ENCODE measurements at places on chromosomes 6 and 20.

GRCh38 chr20:2386516-2387179 lies 5.9 kb downstream of the TGM6 start:
- DNase-seq = peak; percentile 25

DNA sequence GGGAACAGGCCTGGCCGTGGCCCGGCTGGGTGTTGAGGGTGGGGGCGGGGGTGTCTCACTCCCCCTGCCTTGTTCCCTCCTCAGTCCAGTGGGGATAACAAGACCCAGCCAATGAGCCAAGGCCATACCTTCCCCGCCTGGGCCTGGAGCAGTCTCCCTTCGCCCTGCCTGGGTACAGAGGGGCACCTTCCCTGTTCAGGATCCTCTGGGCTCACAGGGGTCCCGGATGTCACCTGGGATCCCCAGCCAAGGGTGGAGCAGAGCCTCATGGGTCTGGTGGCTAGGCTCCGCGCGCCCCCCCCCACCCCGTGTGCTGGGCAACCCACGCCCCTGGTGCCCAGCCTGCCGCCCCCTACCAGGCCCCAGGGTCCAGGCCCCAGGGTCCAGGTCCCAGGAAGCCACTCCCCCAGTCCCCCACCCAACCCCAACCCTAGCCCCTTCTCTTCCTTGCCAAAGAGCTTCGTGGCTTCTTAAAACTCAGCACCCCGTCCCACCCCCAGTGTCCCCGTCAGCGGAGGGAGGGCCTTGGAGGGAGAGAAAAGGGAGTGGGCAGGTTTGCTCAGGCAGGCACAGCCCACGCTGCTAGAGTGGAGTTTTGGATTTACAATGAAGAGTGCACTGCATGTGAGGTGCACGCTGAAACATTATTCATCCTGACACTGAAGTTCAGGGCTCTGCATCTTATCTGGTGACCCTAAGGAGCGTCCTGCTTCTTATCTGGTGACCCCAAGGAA lies 11.8 kb downstream of the HRH3 start:
- no peak for DNase-seq

DNA sequence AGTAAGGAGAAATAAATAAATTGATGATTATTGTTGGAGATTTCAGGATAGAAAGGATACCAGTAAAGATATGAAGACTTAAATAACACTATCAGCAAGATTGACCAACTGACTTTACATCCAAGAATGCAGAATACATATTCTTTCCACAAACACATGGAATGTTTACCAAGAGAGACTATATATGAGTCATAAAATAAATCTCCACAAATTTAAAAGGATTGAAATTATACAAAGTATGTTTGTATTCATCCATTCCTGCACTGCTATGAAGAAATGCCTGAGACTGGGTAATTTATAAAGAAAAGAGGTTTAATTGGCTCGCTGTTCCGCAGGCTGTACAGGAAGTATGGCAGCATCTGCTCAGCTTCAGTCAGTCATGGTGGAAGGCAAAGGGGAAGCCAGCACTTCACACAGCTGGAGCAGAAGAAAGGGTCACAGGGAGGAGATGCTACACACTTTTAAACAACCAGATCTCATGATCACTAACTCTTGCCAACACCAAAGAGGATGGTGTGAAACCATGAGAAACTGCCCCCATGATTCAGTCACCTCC lies 56.7 kb upstream of the TNFRSF21 start:
- DNase-seq = no peak

GRCh38 chr6:44078827-44079671 lies 48.2 kb downstream of the MRPL14 start:
- DNase-seq = peak; percentile 76

GRCh38 chr6:139648430-139649000 lies 274.1 kb upstream of the CITED2 start:
- no peak for DNase-seq

DNA sequence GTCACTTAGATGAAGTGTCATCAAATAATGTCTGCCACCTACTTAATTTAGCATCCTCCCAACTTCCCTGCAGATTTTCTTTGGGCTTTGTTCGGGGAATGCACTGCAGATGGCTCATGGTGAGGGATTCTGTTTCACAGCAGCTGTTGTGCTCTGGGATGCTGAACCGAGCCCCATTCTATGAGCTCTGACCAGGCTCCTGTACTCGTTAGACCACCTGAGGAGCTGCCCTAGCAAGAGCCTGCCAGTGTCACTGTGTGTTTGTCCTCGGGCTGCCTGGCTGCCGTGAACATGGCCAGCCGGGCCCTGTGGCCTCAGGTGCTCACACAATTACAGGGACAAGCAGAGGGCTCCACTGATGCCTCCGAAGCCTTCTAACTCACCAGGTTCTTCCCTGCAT lies 238.8 kb upstream of the ECI2 start:
- DNase-seq = no peak

DNA sequence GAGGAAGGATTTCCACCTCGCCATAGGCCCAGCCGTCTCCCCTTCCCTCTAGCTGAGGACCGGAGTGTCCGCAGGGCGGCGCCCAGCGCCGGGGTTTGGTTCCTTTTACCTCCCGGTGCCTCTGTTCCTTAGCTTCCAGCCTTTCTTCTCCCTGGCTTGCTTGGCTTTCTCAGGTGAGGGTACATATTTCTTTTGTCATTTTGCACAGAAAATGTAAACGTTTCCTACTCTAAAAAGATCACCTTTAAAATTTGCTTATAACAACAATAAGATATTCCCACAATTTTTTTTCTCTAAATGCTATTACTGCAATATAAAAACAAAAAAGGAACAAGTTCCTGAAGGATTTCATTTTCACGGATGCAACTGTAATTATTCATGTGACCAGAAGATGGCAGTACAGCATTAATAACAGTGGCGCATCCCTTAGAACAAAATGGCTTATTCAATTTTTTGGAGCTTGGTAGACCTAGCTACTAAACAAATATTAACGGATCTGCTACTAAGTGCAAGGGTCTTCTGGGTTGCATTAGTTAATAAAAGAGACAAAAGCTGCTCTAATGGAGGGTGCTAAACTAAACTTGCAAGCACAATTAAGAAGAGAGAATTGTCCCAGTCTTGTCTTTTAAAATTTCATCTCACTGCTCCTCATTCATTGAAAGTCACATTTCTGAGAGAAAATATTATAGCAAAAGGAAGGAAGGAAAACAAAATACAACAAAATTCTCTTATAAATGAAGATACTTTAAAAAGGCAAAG lies 172.9 kb downstream of the ADGRG6 start:
- DNase-seq = peak; percentile 76

- DNase-seq = no peak
Measured at GRCh38 chr6:13534536-13534935, 39.9 kb upstream of the SIRT5 start.

GRCh38 chr6:37525460-37526357 lies 26.0 kb upstream of the CCDC167 start:
- DNase-seq = peak; percentile 35

DNA sequence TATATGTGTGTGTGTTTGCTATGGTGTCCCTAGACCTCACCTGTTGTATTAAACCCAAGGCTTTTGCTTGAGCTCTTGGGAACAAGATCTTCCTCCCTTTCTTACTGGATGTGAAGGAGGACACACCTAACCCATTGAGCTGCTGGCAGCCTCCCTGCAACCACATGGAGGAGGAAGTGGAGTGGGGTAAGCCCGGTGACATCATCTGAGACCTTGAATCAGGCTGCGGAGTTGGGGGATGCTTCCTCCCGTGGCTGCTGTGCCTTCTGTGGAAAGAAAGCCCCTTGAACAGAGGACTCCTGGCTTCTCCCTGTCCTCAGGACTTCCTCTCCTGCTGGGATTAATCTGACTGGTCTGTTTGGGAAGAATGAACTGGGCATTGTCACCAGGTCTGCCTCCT lies 3.3 kb downstream of the CST11 start:
- DNase-seq = peak; percentile 10

GRCh38 chr6:39339096-39339867 lies 16.8 kb upstream of the KCNK16 start:
- no peak for DNase-seq

DNA sequence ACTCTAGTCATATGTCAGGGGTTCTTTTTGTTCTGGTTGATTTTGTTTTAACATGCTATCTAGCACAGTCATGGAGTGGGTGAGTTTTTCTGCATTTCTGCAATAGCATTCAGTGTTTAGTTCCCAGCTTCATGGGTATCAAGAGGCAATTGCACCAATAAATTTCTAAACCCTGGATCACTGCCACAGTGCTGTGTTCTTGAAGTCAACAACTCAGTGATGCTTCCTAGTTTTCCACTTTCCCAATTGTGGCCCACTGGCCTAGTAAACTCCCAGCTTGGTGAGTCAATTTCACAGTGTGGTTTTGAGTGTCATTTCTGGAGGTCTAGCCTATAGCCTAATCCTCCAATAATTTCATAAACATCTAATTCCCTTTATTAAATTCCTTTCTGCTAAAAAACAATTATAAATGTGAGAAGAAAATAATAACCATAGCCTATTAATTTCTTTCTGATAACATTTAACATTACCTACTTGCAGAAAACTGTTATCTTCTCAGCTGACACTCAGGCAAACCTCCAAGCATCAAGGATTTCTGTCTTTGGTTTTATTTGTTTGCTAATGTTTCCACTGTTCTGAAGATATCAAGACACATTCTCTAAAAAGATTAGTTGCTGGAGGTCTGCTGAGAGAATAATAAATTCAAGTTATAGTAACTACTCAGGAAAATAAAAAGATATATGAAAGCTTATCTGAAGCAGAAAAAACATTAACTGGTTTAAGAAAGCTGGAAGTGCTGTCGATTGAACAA lies 89.9 kb downstream of the PDE7B start:
- DNase-seq = peak; percentile 89

DNA sequence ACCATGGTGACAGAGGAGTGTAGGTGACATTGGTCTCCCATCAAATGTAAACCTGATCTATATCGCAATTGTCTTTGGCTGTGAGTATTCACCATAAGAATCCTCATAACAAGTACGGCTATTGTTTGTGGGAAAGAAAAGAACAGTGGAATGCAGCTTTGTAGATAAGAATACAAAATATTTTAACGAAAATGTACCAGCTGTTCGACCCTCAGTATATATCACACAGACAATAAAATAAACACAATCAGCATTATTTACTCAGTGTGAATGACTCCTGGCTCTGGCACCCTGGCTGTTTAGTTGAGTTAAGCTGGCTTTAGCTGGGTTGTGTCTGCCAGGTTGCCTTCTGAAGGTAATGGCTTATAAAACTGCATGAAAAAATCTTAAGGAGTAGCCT lies 43.4 kb downstream of the SNRNP48 start:
- peak; percentile 42 for DNase-seq

- no peak for DNase-seq
Measured at GRCh38 chr20:62412194-62413024, 5.3 kb upstream of the CABLES2 start.

DNA sequence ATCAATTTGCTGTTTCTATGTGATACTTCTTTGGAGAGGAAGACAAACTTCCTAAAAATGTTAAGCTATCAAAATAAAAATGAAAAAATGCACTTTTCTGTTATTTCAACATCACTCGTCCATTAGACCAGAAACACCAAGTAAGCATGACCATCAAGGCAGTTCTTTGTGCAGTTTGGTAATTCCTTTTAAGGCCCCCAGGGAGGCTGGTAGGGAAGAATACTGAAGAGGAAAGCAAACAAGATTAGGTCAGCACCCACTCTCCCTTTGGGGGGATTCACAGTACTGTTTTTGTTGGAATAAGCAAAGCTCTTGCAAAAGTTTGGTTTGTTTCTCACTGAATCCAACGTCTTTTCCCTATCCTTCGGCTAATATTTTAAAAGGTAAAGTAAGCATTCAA lies 206.8 kb upstream of the SLC35B3 start:
- no peak for DNase-seq

- DNase-seq = no peak
Measured at GRCh38 chr20:19562426-19562825, 195.6 kb upstream of the RIN2 start.

DNA sequence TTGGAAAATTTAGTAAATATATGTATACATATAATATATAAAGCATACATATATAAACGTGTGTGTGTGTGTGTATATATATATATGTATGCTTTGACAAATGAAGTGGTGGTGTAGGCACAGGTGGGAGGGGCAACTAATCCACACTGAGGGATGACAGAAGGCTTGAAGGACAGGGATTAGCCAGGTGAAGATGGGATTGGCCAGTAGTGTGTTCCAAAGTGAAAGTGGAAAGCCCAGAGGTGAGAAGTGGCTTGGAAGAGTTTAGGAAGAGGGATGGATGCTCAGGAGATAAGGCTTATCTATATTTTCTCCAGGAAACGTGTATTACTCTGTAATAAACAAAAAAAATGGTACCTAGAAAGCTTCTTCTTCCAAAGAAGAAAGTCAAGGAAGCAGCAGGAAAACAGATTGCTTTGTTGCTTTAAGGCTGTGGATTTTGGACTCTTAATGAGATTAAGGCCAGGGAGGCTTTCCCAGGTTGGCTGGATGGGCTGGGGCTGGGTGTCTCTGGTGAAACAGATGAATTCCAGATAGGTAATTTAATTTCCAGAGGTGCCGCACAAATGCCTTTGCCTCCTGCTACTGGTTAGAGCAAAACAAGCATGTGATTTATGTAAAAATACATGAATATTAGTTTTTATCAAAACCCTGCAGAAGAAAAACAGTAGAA lies 63.9 kb downstream of the JARID2 start:
- DNase-seq = no peak

- no peak for DNase-seq
Measured at GRCh38 chr6:36350082-36350481, 13.4 kb upstream of the BNIP5 start.

GRCh38 chr6:130055271-130055670 lies 36.9 kb downstream of the L3MBTL3 start:
- DNase-seq = no peak

DNA sequence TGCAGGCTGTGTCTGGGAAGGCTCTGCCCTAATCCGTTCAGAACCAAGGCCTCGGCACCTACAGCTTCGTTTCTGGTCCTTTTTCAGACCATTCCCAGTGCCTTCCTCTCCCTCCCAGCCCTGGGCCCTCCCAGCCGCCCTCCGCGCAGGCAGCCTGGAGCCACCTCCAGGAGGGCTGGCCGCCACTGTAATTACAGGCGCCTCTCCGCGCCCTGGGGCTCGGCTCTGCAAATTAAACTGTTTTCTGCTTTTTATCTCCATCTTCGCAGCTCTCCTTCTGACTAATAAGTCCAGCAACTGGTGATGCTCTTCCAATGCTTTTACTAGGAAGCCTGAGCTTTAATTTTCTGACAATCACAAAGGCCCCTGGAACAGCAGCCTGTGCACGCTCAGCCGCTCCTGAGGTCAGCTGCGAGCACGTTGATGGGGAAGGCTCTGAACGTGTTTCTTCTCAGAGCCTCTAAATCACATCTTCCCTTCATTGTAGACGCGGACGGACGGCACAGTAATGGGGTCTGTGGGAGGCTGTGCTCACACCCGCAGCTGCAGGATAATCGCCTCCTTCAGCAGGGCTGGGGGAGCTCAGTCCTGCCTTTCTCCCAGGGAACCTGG lies 194.6 kb downstream of the DLL1 start:
- DNase-seq = no peak

DNA sequence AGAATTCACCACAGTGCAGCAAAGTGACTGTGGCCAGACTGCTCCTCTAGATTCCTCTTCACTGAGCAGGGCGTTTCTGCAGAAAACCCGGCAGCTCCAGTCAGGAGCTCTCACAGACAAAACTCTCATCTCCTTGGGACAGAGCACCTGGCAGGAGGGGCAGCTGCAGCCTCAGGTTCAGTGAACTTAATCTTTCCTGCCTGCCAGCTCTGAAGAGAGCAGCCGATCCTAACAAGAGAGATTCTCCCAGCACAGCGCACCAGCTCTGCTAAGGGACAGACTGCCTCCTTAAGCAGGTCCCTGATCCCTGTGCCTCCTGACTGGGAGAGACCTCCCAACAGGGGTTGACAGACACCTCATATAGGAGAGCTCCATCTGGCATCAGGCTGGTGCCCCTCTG lies 1065.5 kb downstream of the GRIK2 start:
- DNase-seq = no peak

- DNase-seq = no peak
Measured at GRCh38 chr6:89412071-89413005, at the start of gene RRAGD. Gene RRAGD, minus strand, starts transcription at chr6:89412273. Its CDS starts 280 bp downstream, at chr6:89411993.

- DNase-seq = no peak
Measured at GRCh38 chr6:151236668-151237401, 2.9 kb upstream of the AKAP12 start.

Data from choroid plexus epithelial cell (primary cell).